ENCODE measurements at places on chromosomes 4 and X.

- no peak for DNase-seq
These were observed 15.4 kb downstream of the AFP start for GRCh38 chr4:73451404-73451803.

- DNase-seq, result no peak
These were observed 99.5 kb downstream of the NEUROG2 start for GRCh38 chr4:112416464-112416863.

GRCh38 chr4:153901220-153901619 lies 112.3 kb upstream of the SFRP2 start:
- no peak for DNase-seq

DNA sequence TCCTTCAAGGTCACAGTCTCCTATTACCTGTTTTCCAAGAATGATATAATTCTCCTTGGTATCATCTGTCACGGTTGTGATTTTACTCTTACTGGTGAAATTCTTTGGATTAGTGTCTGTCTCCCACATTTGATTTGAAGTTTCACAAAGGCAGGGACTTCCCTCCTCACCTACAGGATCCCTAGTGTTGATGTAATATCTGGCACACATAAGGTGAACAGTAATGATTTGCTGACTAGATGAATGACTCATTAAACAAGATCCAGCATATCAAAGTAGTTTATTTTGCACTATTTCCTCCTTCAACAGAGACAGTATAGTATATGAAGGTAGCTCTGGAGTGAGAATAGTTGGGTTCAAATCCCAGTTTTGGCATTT lies 135.3 kb upstream of the IL1RAPL2 start:
- DNase-seq, result no peak

- no peak for DNase-seq
These were observed 95.5 kb downstream of the SOWAHB start for GRCh38 chr4:76802236-76803021.

- no peak for DNase-seq
These were observed 436.0 kb downstream of the CENPC start for GRCh38 chr4:67109276-67109675.

DNA sequence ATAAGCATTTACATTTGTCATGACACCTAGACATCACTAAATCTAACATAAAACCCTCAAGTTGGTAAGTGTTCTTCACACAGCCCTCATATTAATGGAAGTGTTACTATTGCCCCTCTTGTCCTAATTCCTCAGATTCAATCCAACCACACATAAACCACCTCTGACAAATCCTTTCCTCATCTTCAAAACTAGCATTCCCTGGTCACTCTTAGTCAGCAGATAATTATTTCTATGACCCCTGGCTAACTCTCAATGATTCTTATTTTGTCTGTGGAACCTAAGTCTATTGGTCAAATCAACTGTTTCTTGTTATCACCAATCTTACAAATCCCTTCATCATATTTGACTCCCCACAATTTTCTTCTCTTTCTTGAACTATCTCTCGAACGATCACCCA lies 168.6 kb downstream of the PPP3CA start:
- no peak for DNase-seq

- no peak for DNase-seq
These were observed 159.1 kb upstream of the TTC29 start for GRCh38 chr4:147104768-147105167.

- no peak for DNase-seq
These were observed 70.5 kb downstream of the CPE start for GRCh38 chr4:165449333-165449732.

DNA sequence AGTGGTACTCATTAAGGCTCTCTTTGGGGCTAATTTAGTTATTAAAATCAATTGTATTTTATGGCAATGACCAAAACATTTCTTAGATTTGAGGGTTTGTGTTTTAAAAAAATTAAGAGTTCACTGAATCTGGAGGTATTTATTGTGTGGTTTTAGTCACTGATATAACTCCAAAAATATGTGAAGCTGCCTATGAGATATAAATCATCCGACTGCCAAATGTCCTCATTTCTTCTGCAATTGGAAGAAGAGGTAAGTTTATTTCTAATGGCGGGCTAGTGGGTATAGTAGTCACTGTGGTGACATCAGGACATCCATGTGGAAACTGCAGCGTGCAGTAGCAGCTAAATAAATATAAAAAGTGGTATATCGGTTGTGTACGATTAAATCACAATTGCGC lies 205.5 kb downstream of the MID1 start:
- DNase-seq, result no peak

DNA sequence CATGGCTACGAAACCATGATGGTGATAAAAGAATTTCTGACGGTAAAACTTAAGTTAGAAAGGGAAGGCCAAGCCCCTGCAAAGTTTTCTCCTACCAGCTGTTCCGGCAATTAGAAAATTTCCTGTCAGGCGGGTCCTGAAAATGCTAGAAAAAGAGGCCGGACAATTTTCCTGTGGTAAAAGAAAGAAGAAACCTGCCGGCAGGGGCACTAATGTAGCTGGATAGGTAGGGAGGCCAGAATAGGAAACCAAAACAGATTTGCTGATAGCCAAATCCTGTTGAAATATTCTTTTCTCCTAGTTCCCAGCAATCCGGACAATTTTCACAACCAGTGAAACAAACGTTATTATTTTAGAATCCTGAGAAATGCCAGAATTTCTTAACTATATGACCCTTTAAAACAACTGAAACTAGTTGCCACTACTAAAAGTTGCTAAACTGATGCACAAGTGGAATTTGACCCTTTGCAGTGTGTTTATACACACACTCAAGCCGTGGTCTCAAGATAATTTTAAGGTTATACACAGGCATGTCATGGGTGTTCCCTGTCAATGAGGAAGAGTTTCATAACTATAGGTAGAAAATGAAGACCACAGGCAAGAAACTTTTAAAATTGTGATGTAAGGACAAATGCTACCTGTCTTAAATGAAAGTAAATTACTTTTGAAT lies 47.7 kb downstream of the RPS6KA3 start:
- DNase-seq, result no peak

GRCh38 chr4:53479736-53480525 lies 102.5 kb downstream of the FIP1L1 start:
- no peak for DNase-seq

DNA sequence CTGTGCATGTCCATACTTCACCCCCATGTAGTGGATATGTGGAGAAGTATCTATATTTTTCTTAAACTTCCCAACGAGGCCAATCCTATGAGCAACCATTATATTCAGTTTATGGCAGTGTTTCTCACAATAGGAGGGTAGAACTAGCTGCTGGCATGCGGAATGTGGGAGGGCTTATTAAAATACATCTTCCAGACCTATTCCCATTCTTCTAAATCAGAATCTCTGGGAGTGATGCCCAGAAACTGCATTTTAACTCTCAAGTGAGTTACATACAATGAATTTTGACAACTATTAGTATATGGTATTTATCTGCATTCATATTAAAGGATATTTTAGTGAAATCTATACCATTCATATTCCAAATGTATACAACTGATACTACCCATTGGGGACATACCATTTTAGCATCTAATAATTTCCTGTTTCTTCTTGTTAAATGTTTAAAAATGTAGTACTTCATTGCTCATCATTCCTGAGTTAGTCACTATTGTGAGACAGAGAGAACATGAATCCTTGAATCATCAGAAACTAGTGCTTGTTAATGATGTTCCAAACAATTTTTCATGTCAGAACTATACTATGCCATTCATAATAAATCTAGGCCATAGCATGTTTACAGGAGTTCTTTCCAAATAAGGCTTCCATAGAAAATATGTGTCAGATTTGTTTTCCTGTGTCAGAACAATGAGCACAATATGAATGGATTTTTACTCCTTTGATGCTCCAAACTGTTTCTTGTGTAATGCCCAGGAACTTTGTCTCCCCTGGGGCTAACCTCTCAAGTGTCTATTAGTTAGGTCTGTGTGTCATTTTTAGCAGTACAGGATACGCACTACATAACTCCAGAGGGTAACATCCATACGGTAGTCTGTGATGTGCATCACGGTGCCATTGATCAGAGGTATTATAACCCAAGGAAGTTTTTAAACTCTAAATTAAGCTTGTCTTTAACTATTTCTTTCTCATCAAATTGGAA lies 198.8 kb upstream of the BMP3 start:
- DNase-seq, result no peak

DNA sequence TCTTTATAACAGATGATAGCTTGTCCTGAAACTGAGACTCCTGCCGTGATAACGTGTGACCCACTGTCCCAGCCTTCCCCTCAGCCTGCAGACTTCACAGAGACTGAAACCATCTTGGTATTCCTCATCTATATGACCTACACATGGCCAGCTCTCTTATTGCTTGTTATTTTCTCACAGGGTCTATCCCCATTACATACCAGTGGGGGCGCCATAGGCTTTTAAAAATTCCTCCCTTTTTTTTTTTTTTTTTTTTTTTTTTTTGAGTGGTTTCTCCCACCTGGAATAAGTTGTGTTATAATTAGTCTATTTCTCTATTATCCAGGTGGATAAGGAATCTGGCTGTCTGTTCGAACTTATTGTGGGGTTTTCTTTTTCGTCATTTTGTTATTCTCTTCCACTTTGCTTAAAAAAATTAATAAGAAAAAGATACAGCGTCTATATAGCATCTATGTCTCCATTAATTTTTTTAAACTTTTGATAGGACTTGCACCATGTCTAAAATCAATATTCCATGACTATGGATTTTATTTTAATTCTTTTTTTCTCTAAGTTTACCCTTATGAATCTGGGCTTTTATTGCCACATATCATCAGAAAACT lies 47.2 kb downstream of the GYG2 start:
- DNase-seq, result no peak

DNA sequence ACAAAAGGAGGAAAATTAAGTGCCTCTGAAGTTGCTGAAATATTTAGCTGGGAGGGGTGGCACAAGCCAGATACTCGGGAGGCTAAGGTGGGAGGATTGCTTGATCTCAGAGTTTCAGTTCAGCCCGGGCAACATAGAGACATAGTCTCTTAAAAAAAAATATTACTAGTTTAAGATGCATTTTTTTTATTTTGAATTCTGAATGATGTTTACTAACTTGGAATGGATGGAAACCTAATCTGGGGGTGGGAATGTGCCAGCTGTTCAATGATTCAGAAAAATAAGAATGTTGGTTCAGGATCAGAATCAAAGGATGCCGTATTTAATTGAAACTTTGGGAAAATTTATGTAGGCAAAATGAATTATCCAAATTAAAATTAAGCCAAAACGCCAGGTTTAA lies 167.2 kb upstream of the ANK2 start:
- no peak for DNase-seq

GRCh38 chrX:74550295-74550802 lies 64.1 kb downstream of the RLIM start:
- peak; percentile 87 for DNase-seq

All from activated CD4-positive, alpha-beta T cell treated with anti-CD3 and anti-CD28 coated beads for 4 hours (primary cell).